ENCODE measurements at places on chromosomes 7 and 10.

DNA sequence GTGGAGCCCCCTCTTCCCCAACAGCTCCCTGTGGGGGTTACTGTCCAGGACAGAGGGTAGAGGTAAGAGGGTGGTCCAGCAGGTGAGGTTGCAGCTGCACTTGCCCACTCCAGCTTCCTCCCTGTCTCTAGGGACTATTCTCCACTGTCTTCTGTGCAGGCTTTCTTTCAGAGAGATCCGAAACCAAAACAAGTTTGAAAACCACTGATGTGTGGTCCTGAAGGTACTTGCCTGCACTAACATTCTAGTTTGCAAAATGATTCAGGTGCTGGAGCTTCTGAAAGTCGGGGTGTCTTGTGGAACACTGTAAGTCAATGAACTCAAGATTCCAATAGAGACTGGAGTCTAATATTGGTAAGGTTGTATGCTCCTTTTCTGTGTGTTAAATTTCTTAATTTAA lies 63.1 kb downstream of the BLNK start:
- DNase-seq, result no peak

DNA sequence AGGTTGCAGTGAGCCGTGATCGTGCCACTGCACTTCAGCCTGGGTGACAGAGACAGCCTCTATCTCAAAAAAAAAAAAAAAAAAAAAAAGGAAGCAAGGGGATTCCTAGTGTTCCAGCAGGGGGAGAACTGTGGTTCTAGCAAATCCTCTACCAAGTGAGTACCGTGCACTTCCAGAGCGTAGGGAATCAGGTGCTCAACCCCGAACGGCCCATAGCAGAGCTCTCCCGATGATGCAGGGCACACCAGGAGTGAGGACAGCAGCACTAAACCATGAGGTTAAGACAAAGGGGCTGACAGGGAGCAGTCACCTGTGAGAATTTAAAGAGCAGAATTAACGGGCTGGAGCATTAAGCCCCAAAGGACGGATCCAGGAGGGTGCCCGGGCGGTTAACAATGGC lies 173.6 kb downstream of the PTPRN2 start:
- DNase-seq, result no peak

DNA sequence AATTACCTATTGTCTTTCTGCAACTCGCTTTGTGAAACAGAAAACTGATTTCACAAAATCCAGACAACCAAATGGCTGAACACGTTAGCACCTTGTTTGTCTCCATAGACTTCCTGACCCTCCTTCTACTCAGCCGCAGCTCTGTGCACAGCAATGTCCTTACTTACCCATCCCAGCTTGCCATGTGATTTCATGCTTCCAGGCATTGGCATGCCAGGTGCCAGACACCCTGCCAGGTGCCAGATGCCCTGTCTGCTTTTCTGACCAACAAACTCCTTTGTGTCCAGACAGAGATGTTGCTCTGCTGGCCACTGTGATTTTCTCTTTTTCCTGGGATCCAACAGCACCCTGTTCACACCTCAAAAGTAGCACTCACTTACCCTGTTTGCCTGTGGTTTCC lies 16.1 kb upstream of the FAM170B start:
- DNase-seq, result no peak

DNA sequence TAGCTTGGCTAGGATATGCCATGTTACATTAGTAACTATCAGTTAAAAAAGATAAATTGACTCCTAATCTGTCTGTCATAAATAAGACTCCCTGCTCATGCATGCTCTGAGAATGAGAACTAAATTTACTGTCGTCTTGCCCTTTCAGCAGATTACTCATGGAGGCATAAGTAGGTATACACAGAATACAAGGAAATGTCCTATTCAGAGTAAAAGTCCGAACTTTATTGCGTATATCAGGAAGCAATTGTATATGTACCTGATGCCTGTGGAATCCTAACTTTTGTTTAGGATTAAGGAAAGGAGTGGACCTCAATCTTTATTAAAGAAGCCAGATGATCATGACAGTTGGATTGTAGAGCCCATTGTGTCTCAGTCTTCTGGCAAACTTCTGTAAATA lies 118.6 kb downstream of the THSD7A start:
- no peak for DNase-seq

DNA sequence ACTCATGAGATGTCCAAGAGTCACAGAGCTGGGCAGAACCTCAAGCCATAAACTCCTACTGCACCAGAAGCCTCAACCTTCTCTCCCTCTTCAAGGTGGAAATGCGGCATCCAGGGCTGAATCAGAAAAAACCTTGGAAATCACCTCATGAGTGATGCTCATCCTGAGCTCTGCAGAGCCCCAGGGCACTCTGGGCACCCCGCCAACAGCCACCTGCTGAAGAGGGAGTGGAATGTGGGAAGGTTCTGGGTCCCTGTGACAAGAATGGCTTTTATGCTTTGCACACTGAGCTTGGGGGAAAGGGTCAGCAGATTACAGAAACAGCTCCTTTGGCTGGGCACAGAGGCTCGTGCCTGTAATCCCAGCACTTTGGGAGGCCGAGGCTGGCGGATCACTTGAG lies 18.8 kb downstream of the NUDT1 start:
- DNase-seq, result no peak

DNA sequence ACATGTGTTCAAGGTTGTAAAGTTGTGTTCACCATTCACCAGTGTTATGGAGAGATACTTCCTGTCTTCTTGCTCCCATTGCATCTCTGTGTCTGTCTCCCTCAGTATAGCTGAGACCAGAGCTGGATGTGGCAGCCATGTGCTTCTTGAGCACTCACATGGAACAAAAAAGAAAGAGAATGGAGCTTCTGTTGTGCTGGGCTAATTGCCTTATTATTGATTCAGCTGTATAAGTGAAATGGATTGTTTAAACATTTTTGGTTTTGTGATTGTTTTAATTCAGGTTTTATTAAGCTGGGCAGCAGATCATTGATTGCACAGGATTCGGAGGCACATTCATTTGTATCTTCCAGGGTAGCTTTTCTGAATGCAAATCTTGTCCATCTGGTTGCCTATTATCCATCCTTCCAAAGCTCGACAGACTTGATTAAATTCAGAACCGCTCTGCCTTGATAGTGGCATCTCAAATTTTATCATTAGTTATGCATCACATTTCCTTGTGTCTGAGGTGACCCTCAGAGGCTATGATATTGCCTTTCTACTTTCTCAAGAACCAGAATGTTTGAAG lies 119.9 kb downstream of the CCNY start:
- DNase-seq, result no peak

DNA sequence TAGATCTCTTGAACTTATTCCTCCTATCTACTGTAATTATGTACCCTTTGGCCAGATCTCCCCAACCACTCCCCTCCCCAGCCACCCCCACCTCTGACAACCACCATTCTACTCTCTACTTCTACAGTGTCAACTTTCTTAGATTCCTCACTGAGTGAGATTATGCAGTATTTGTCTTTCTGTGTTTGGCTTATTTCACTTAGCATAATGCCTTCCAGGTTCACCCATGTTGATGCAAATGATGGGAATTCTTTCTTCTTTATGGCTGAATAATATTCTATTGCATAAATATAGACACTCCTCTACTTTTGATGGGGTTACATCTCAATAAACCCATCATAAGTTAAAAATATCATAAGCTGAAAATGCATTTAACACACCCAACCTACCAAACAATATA lies 21.3 kb upstream of the HNRNPH3 start:
- no peak for DNase-seq

DNA sequence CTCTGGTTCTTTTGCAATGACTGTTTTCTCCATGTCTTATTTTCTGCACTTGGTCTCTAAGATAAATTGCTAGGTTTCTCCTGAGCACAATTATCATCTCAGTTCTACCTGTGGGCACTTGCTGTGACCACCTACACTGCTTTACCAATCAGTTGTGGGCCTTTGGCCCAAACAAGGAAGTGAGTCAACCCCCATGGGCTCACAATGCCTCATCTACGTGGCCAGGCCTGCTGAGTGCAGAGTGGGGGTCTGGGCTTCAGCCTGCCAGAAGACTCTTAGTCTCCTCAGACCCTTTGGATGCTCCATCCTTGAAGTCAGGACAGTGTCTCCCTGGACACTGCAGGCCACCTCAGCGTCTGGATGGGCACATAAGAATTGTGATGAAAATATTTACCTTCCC lies 20.3 kb downstream of the SCART1 start:
- DNase-seq, result no peak

DNA sequence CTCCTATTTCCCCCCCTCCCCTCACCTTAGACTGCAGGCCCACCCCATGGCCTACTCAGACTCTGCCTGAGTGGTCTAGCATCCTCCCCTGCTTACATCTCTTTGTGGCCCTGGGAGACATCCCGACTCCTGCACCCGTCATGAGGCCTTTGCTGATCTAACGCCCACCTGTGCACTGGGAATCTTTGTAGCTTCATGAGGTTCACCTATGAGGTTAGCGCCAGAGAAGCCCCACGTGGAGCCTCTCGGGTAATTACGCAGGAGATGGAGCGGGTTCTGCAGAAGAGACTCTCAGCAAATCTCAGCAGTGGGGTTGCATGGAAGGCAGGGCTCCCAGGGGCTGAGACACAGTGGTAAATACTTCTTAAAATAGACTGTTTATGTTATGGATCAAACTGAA lies 43.5 kb upstream of the HSPA12A start:
- DNase-seq, result no peak

- no peak for DNase-seq
These were observed 878 bp downstream of the SEC61A2 start for GRCh38 chr10:12130237-12130872.

DNA sequence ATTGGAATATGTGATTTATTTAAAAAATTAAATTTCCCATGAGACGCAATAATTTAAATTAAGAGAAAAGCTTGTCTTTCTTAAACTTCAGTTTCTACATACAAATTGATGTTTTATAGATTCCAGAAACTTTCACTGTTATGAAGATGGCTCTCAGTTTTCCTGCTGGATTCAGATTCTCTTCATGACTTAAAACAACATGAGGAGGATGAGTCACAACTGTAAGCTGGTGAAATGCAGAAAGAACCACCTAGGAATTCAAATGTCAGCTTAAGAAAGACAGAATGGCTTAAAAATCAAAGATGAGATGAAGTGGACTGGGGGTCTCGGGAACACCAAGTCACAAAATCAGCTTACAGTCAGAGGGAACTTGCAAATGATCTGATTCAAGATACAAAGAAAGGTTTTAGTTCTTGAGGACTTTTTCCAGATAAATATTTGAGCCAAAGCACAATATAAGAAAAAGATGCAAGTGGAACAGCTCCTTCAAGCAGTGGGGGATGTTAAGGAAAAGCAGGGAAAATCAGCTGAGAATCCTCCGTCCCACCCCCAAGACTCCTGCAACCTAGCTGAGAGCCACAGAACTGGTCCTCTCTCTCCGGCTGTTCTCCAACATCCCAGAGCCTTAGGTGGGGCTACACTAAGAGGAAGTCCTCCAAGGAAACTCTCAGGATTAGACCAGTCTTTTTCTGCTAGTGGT lies 279.8 kb downstream of the KCNMA1 start:
- no peak for DNase-seq

DNA sequence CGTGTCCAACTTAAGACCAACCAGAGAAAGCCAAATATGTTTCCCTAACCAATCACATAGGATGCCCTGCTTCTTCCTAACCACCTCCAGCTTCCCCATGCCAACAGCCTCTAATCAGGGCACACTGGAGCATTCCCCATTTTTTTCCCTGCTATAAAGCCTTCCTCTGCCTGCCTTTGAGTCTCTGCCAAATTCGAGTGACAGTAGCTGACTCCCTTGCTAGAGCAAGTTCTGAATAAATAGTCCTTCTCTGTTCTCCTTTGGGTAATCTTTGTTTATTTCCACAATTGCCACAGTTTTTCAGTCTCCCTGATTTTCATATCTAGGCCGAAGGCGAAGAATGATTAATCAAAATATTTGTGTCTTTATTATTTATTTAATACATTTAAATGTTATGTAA lies 96.7 kb downstream of the ANLN start:
- DNase-seq, result no peak

- DNase-seq, result no peak
These were observed 8.1 kb downstream of the HERC4 start for GRCh38 chr10:68067029-68067428.

GRCh38 chr10:27019827-27020226 lies 80.5 kb downstream of the ANKRD26 start:
- no peak for DNase-seq

DNA sequence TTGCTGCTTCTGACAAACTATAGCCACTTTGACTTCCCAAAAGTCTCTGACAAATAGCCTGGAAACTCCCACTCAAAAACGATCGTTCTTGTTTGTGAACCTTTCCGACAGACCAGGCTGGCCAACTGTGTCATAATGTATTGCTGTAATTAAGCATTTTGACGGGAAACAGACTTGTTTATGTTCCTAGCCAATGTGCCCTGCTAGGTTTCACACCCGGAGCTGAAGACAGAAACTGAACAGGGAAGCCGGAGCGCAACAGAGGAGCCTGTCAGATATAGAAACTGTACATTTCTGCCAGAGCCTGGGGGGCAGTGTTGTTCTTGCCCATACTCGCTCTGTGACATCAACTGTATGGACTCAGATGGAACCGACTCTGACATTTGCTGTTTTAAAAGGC lies 55.3 kb upstream of the C7orf33 start:
- no peak for DNase-seq

- DNase-seq, result no peak
These were observed 129.6 kb downstream of the ATP6V0E2 start for GRCh38 chr7:150003304-150003810.

GRCh38 chr10:29922892-29923291 lies 136.5 kb downstream of the JCAD start:
- DNase-seq, result no peak

- DNase-seq, result peak; percentile 33
These were observed at the start of gene ZPBP for GRCh38 chr7:50092579-50093491. TSS of gene ZPBP (minus strand) at chr7:50093246. CDS start at chr7:50093194, 52 bp downstream.

DNA sequence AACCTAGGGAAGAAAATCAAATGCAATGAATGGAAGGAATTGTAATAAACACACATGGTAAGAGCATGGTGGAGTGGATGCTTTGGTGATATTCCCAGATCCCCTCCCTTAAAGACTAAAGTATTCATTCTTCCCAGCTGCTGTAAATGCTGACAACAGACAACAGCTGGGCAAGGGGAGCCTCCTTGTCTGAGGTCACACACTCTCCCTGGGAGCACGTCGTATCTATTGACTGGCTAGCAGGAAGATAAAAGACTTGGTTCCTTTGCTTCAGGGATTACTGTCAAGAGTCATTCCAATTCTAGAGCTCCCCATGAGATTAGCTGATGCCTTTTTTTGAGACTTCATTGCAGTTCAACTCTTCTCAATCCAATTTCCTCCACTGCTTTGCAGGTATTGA lies 443.5 kb upstream of the ETV1 start:
- DNase-seq, result no peak

DNA sequence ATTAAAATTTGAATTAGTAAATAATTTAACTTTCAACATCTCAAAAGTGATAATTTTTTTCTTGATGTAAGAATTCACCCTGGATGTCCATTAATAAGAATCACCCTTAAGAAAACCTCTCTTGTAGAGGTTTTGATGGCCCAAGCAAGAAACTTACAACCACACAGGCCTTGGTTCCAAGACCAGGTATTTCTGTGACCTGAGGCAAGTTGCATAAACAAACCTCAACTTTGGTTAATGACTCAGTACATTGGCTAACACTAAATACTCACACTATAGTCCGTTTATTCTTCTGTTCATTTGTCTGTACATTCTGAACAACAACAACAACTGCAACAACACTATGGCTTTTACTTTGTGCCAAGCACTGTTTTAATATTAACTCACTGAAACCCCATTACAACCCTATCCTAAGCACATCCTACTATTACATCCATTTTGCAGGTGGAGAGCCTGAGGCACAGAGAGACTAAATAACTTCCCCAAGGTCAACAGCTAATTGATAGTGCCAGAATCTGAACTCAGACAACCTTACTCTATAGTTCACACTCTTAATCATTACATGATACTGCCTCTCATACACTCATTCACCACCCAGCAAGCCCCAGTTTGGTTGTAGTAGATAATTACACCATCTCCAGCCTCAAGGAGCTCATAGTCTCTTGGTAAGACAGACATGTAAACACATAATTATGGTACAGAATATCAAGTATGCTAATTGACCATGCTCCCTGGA lies 6.6 kb downstream of the ANK3 start:
- no peak for DNase-seq

Data from ovary (tissue), 10 donors.